Activated CD8-positive, alpha-beta T cell treated with anti-CD3 and anti-CD28 coated beads, Interleukin-2, amount 10 ng/mL, durations not matched to agents 7 days and 5 days (primary cell): ENCODE measurements at places on chromosomes 6 and 20. TPM values are rescaled to one million over a fixed set of nuclear protein-coding genes. Genes with fewer than 3 reads are reported as not detected.

- no peak for DNase-seq
Observed at GRCh38 chr20:6235510-6235909, 112.7 kb upstream of the FERMT1 start.

DNA sequence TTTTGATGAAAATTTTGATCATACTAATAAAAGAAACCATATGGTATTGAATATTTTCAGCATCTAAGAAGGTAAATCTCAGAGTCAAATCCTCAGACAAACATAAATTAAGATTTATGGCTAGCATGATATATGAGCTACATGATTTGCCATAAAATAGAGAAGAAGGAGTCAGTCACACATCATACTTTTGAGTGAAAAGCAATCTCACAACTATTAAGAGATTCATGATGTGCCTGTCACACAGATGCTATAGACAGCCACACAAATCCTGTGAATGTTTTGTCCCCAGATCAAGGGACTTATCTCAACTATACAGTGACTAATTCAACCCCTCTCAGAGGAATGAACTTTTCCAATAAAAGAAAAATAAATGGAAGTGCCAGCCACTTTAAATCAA is 85.7 kb downstream of the BTBD9 start:
- no peak for DNase-seq

GRCh38 chr6:414447-414846 is 22.9 kb downstream of the IRF4 start:
- no peak for DNase-seq

- peak; percentile 57 for DNase-seq
Observed at GRCh38 chr20:2840967-2841531, 504 bp downstream of the VPS16 start.

GRCh38 chr6:116291701-116292396 is 12.1 kb upstream of the TSPYL1 start:
- DNase-seq = no peak

- DNase-seq = no peak
Observed at GRCh38 chr6:13287104-13287503, 41.2 kb downstream of the TBC1D7 start.

DNA sequence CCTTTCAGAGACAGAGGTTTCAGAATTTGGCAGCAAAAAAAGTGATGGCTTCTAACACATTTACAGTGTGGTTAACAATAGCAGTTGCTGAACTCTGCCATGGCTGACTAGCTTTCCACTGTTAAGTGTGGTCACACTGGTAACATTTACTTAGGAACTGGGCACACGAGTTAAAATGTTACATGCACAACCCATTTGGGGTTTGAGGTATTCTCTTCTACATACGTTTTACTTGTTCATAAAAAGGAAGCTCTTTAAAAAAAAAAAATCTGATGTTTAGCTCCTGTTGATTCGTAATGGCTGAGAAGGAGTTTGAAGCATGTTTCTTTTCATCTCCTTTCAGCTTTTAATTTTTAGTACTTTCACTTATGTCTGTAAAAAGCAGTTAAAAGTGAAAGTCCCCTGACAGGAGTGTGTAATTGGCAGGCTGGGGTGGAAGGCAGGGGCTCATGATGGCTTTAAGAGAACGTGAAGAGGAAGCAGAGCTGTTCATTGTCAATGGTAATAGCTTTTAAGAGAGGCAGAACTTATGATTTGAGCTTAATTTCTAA is 245.9 kb downstream of the FARS2 start:
- peak; percentile 32 for DNase-seq

DNA sequence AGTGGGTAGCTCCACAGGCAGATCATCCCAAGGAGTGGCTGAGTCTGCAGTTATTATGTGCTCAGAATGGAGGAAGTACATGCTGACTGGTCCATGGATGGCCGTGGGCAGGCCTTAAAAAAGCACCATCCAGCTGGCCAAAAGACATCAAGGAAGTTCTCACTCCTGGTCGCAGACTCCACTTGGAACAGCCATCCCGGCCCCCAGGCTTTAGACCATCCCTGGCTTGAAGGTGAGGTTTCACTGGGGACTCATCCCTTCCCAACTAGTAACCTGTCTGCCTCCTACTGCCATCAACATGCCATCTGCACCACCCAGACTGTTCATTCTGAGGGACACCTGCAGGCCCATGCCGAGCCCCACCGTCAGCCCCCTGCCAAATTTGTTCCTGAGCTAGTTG is 36.1 kb upstream of the OPRM1 start:
- DNase-seq = no peak

- no peak for DNase-seq
Observed at GRCh38 chr6:168029459-168030217, 32.2 kb downstream of the KIF25 start.

DNA sequence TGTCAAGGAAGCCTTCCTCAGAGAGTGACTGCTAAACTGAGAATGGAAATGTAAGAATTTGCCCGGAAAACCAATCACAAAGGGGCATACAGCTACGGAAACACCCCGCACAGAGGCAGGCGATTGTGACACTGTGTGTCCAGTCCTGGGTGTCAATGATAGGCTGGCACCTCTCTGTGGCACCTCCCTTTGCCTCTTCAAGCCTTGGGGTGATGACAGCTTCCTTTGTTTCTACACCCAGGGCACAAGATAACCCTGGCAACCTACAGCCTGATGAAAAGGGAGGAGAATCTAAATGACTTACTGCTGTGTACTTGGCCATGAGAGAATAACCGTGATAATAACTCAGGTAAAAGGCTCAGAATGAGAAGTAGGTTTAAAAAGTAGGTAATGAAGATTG is 93.6 kb upstream of the SSTR4 start:
- no peak for DNase-seq

IL20RA gene
- not detected for total RNA-seq

SLC32A1 gene
- total RNA-seq = not detected

GJA10 gene
- total RNA-seq = not detected

FAM120B gene
- 26.0 TPM for total RNA-seq

GGT7 gene
- 6.0 TPM for total RNA-seq

FOXA2 gene
- total RNA-seq = not detected

MOXD1 gene
- not detected for total RNA-seq
